ENCODE measurements at places on chromosomes 4 and X. TPM values are rescaled to one million over a fixed set of nuclear protein-coding genes. Genes with fewer than 3 reads are reported as not detected.

DNA sequence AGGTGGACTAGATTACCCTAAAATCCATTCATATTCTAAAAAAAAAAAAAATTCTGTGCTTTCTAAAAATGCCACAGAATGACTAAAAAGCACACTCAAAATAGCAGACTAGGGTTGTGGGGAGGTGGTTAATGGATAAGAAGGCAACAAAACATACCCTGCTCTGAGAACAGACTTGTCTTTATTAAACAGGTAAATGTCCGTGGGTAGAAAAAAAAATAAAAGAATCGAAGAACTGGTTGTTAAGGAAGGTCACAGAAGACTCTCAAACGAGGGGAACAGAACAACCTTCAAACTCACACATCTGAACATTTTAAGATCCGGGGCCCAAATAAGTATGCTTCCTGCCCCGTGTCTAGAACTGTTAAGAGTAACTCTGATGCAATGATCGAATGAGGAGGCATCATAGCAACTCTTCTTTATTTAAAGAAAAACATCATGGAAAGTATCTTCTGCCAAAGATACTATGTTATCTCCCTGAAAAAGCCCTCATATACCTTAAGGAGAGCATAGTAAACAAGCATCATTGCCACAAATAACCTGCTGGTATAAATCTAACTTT is 68.4 kb downstream of the ELF2 start:
- DNase-seq, result no peak

- DNase-seq, result no peak
Measured at GRCh38 chr4:171181090-171181489, 632.1 kb upstream of the GALNTL6 start.

DNA sequence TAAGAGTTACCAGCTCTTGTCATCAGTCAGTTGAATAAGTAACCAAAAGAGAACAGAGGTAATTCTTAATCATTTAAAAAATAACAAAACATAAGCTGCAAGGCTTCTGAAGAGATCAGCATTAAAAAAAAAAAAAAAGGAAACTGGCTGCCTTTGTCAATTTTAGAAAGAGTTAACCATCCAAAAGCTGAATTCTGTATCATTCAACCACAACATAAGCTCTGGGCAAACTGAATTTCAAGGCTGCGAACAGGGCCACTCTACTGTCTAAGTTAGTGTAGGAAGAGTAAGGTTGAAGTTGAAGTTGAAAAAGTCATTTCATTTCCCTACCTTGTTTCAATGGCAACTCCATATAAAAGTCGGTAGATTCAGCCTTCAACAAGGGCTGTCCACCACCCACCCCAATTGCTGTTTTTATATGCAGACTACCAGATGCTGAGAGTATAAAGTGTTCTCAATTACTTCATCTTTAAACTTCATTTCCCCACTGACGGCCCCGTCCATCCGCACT is 1.1 kb upstream of the LIN54 start:
- DNase-seq, result no peak

PGAM4 gene
- not detected for total RNA-seq

UBA6 gene
- total RNA-seq, result 90.0 TPM

SPARCL1 gene
- 0.88 TPM for total RNA-seq
